T-helper 2 cell treated with Interferon-gamma antibody and Interleukin-4, amounts not matched to agents 100 ng/mL and 5 ng/mL, for 36 hours (primary cell): ENCODE measurements at places on chromosomes 2 and 18. TPM values are rescaled to one million over a fixed set of nuclear protein-coding genes. Genes with fewer than 3 reads are reported as not detected.

The SERPINB4 gene
- total RNA-seq = not detected in 2 replicates

The CARF gene
- 7.0 and 8.0 TPM in 2 replicates for total RNA-seq

The ERBB4 gene
- not detected in 2 replicates for total RNA-seq

The LGALSL gene
- 0.45 and 0.73 TPM in 2 replicates for total RNA-seq

The RBKS gene
- total RNA-seq = 0.86 and 1.8 TPM in 2 replicates

The RBMS1 gene
- total RNA-seq = 63.2 and 64.8 TPM in 2 replicates

The HOXD11 gene
- not detected in 2 replicates for total RNA-seq

The DSC2 gene
- total RNA-seq = not detected in 2 replicates

The RNF103 gene
- 13.2 and 13.7 TPM in 2 replicates for total RNA-seq

The TOGARAM2 gene
- total RNA-seq = 5.9 and 6.3 TPM in 2 replicates

The IL1RN gene
- 0.70 TPM in 2 replicates for total RNA-seq

The RIT2 gene
- not detected in 2 replicates for total RNA-seq

The CRYGD gene
- not detected in 2 replicates for total RNA-seq

The PPIL3 gene
- 43.7 and 48.6 TPM in 2 replicates for total RNA-seq

The THAP4 gene
- 31.4 and 34.4 TPM in 2 replicates for total RNA-seq

The DCAF17 gene
- 19.7 and 20.7 TPM in 2 replicates for total RNA-seq

The CIB4 gene
- total RNA-seq = not detected in 2 replicates

The SPR gene
- 0.89 and 0.98 TPM in 2 replicates for total RNA-seq

The TTR gene
- total RNA-seq = not detected in 2 replicates

The NFU1 gene
- 30.0 and 33.9 TPM in 2 replicates for total RNA-seq

The DSG3 gene
- total RNA-seq = not detected in 2 replicates

The SH2D6 gene
- 0.32 and 0.52 TPM in 2 replicates for total RNA-seq

The GCG gene
- not detected in 2 replicates for total RNA-seq

The IL18RAP gene
- 3.4 and 4.2 TPM in 2 replicates for total RNA-seq

The KRTCAP3 gene
- 3.8 and 5.3 TPM in 2 replicates for total RNA-seq

The REEP1 gene
- total RNA-seq = 0.45 and 0.57 TPM in 2 replicates

The RAB6C gene
- not detected in 2 replicates for total RNA-seq

The ZBTB14 gene
- 22.1 and 23.1 TPM in 2 replicates for total RNA-seq

The SERPINB2 gene
- total RNA-seq = not detected in 2 replicates

The ITPRID2 gene
- total RNA-seq = 54.9 and 58.3 TPM in 2 replicates

The DYNAP gene
- total RNA-seq = not detected in 2 replicates

The OXER1 gene
- 0.68 and 0.73 TPM in 2 replicates for total RNA-seq

The SCRN3 gene
- 14.1 and 18.9 TPM in 2 replicates for total RNA-seq

The UGT1A10 gene
- not detected in 2 replicates for total RNA-seq

The MROH2A gene
- not detected in 2 replicates for total RNA-seq

The IL36A gene
- total RNA-seq = 0.25 TPM in 1 of 2 replicates, not detected in the other

The PAX3 gene
- total RNA-seq = not detected in 2 replicates

The ANKRD62 gene
- total RNA-seq = not detected in 2 replicates
